ENCODE measurements at places on chromosomes 2 and 18.

- no peak for DNase-seq
These were observed 239.5 kb upstream of the SALL3 start for GRCh38 chr18:78739882-78740677.

DNA sequence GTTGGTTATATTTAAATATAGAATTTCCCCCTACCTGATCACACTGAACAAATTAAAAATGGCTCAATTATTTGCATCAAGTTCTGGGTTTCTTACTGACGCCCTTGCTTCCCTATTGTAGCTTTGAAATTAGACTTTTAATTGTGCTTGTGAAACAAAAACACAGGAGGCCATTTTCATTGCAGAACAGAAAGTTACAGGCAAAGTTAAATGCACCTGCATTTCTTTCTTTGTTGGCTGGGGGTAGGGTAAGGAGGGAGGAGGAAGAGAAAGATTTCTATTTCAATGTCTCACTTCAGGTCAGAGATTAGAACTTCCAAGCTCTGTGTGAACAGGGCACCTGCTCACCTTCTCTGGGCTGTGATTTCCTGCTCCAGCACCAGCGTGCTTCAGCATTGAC lies 199.6 kb downstream of the BCL11A start:
- DNase-seq = no peak

- DNase-seq = no peak
These were observed 277.7 kb upstream of the HNRNPA3 start for GRCh38 chr2:176934869-176935415.

- DNase-seq = no peak
These were observed 155.8 kb downstream of the SH3RF3 start for GRCh38 chr2:109284826-109285225.

- no peak for DNase-seq
These were observed 62.3 kb downstream of the ESCO1 start for GRCh38 chr18:21538230-21538629.

DNA sequence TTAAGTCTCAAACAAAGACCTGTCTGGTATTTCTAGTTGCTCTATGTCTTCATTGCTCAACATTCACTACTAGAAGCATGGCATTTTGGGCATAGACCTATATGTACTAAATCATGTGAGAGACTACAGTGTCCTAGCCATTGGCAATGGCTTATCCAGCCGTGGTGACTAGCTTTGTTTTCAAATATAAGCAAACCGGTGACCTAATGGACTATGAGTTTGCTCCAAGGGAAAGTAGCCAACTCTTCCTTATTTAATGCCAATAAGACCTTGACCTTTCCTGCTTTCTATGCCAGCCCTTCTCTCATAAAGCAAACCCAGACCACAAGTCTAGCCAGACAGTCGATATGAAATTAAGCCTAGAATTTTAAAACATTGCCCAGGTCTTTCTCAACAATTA lies 113.7 kb upstream of the CREB1 start:
- no peak for DNase-seq

GRCh38 chr2:237262838-237263771 lies 150.9 kb downstream of the COL6A3 start:
- DNase-seq = no peak

DNA sequence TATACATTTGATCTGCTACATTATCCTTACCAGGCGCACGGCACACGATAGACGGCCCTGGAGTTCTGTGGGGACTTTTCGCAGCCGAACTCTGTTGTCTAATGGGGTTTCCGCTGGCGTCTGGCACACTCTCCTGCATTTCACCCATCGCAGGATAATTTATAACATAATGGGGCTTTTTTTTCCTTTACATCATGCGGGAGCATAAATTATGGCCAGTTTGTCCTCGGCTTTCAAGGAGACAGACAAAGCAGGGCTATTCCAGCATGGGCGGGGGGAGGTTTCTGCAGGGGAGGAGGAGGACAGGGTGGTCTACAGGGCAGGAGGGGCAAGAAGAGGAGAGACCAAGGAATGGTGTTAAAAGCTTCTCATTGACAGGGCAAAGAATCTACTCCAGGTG lies 279.8 kb downstream of the CELF4 start:
- no peak for DNase-seq

- no peak for DNase-seq
These were observed 31.1 kb upstream of the PAX8 start for GRCh38 chr2:113309655-113310387.

DNA sequence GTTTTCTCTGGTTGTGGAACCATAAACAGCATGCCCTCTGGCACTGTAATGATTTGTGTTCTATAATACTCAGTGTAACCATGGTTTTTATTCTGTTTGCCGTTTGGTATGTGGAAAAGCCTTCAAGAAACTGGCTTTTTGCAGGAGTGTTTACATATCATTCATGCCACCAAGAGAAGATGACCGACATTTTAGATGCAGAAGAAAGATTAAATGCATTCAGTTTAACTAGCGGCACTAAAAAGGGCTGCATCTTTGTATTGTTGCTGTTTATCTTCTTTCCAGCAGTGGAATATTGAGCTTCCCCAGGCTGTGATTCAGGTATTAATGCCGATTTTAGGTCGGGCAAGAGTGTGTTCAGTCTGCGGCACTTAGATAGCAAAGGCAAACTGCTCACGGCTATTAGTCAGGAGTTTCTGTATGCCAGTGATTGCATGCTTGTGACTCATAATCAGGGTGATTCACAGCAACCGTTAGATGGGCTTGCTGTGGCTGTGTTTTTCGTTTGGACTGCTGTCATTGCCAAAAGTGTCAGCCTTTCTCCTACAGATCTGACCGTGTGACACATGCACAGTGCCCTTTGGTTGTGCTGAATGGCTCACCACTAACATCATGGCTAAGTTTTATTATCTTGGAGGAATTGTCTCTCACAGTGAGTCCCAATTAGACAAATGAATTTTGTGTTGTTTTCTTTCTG lies 479.7 kb downstream of the PARD3B start:
- peak; percentile 32 for DNase-seq

DNA sequence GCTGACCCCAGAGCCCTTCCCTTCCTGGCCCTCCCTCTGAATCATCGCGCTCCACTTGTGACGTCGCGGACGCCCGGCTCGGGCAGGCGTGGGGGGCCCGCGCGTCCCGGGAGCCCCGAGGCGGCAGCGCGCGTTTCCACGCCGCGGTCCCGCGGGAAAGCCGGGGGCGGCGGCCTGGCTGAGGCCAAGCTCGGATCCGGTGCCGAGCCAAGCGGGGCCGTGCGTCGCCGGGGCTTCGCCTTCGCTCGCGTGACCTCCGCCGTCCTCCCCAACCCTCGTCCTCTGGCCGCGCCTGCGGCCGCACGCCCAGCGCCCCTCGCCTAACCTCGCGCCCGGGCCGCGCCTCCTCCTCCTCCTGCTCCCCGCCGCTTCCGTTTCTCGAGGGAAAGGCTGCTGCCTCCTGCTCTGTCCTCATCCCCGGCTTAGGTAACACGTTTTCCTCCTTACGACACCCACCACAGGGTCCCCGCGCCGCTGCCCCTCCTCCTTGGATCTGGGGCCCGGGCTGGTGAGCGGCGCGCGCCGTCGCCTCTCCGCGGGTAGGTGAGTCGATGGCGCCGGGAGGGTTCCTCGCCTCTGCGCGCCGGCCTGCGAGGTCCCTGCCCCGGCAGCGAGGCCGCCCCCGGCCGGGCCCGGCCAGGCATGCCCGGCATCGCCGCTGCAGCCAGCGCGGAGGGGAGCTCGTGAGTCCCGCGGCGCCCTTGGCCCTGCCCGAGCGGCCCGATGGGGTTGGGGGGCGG lies at the start of gene INPP1:
INPP1 (plus strand) TSS at position 54 of the 740 bp plus-strand sequence. CDS start 16,514 bp downstream, outside the sequence.
- peak; percentile 46 for DNase-seq

DNA sequence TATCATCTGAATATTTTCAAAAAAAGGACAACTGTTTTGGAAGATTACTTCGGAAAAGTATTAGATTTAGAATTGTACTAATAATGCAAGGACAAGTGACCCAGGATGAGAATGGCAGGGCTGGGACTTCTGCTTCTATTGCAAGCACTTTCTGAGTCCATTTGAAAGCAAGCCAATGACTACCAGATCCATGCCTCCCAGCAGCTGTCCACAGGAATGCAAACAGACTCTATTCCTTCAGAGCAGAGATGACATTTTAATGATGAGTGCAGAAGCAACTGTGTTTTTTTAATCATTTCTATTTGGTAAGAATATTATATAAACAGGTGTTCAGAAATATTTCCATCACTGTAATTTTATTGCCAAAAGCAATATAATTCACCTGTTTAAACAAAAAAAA lies 456.7 kb downstream of the SOX11 start:
- DNase-seq = no peak

GRCh38 chr2:157257312-157258252 lies at the start of gene GALNT5:
GALNT5 (plus strand) TSS chr2:157257705; CDS start chr2:157258083, 378 bp downstream.
- DNase-seq = no peak

DNA sequence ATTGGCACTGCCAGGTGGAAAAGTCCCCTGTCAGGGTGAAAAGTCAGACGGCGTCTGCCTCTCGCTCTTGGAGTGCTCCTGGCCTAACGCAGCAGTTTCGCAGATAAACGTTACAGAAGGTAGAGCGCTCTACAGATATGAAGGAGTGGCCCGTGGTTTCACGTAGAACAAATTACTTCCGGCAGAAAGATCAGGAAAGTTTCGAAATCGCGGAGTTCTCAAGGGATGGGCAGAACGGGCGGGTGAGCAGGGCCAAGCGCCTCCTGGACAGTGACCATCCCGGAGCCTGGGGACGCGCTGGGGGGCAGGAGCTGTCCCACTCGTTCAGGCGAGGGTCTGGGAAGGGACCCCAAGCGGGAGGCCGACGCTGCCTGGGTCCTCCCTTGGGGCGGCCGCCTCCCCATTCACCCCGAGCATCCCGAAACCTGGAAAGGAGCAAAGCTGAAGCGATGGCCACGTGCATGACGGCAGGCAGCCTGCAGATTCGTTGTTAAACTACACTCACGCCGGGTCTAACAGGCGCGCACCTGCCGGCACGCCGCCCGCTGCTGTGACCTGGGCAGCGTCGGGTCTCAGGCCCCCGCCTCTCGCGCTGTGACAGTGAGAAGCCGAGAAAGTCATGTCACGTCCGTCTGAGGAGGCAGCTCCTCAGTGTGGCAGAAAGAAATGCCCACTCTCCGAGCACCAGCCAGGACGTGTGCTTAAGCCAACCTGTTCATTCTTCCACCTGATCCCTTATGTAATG lies 122.9 kb upstream of the SALL3 start:
- no peak for DNase-seq

Measured in stimulated activated CD4-positive, alpha-beta T cell treated with anti-CD3 and anti-CD28 coated beads, Interleukin-2, amount 100 ng/mL, for 24 hours (primary cell).